ENCODE measurements at places on chromosomes 13 and 19. TPM values are rescaled to one million over a fixed set of nuclear protein-coding genes. Genes with fewer than 3 reads are reported as not detected.
A peak's percentile ranks its signal among the peaks of the same experiment; 100 is the strongest.

DNA sequence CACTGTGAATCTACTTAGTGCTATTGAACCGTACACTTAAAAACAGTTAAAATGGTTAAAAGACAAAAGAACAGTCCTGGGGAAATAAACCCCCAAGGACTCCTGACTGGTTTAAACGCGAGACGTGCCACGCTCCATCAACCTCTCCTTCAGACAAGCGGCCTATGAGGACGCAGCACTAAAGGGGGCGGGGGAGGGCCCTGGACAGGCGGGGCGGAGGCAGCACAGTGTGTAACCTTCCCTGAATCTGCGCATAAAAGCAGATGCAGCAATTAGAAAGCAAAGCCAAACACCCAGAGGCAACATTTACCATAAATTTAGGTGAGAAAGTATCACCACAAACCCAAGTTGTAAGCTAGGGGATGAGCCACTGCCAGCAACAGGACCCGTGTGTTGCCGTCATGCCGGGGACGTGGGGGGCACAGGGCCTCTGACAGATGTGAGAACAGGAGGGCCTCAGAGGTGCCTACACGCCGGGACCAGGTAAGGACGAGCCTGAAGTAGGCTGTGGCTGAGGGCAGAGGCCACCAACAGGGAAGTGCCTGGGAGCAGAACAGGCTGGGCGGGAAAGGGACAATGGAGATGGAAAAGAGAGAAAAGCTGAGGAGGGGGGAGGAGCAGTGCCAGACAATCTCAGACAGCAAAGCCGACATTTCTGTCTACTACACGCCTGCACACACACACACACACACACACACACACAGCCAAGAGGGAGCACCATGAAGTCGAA is 15.3 kb upstream of the ADPRHL1 start:
- H3K4me1 ChIP-seq, result no peaks in the 10 kb centered on the region
- H3K4me3 ChIP-seq, result no peak overlapping the region
- no peaks in the 10 kb centered on the region for H3K27me3 ChIP-seq
- H3K36me3 ChIP-seq, result peaks cover 26% of the 10 kb centered on the region
- DNase-seq, result no peak

GRCh38 chr13:97077341-97077740 is 83.1 kb upstream of the OXGR1 start:
- H3K4me3 ChIP-seq, result no peak overlapping the region
- H3K4me1 ChIP-seq, result no peaks in the 10 kb centered on the region
- no peak overlapping the region for H3K27ac ChIP-seq
- H3K36me3 ChIP-seq, result no peaks in the 10 kb centered on the region
- no peak for DNase-seq

DNA sequence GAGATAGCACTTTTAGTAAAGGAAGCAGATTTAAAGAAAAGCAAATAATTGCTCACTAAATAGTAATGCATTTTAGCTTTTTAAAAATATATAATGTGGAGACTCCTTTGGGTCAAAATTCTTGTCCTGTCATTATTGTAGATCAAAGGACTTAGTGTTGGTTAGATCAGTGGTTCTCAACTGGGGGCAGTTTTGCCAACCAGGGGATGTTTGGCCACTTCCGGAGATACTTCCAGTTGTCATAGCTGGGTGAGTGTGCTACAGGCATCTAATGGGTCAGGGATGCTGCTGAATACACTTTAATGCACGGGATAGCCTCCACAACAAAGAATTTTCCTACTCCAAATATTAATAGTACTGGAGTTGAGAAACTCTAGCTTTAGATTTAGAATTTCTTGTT is 126.8 kb downstream of the LMO7 start:
- H3K27ac ChIP-seq, result no peak overlapping the region
- H3K4me1 ChIP-seq, result peaks cover 2% of the 10 kb centered on the region
- H3K36me3 ChIP-seq, result no peaks in the 10 kb centered on the region
- H3K4me3 ChIP-seq, result no peak overlapping the region

GRCh38 chr13:40983725-40984667 is 35.1 kb downstream of the ELF1 start:
- H3K27me3 ChIP-seq, result no peaks in the 10 kb centered on the region
- no peaks in the 10 kb centered on the region for H3K36me3 ChIP-seq
- H3K27ac ChIP-seq, result peak overlapping the region; percentile 89
- DNase-seq, result no peak
- H3K4me1 ChIP-seq, result peaks cover 5% of the 10 kb centered on the region
- H3K4me3 ChIP-seq, result no peak overlapping the region

GRCh38 chr13:51341232-51341631 is 1.7 kb downstream of the SERPINE3 start:
- no peaks in the 10 kb centered on the region for H3K4me1 ChIP-seq
- DNase-seq, result no peak
- no peak overlapping the region for H3K4me3 ChIP-seq
- no peaks in the 10 kb centered on the region for H3K36me3 ChIP-seq

Gene ZSCAN4
- polyA plus RNA-seq, result not detected

Gene HOMER3
- polyA plus RNA-seq, result 79.2 TPM

DNA sequence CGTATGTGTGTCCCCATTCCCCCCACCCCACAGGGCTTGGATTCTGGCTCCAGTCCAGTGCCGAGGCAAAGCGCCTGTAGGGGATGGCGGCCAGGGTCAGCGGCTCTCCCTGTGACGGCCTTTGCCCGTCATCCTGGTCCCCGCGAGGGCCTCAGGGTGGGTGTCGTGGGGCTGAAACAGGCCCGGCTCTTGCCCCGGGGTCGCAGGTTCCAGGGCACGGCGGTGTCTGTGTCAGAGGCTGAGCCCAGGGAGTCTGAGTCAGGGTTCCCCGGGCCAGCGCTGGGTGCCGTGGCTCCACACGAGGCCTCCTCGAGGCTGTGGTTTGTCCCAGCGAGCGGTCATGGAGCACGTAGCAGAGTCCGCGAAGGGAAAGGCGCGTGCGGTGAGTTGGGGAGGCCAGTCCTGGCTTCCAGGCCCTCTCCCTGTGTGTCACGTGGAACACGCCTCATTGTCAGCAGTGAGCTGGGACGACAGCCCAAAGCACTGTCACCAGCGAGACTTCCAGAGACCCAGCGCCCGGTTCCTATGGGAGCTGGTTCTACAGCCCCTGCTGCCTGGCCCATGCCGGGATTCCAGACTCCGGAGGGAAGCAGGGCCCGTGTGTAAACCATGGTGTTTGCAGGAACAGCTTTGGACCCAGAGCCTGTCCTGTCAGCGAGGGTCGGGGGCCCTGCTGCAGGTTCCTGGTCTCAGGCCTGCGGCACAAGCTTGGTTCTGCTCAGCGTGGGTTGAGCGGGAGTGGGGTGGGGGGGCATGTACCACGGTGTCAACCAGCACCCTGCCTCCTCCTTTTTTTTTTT is 13.4 kb downstream of the NCLN start:
- peaks cover 50% of the 10 kb centered on the region for H3K36me3 ChIP-seq
- H3K4me1 ChIP-seq, result no peaks in the 10 kb centered on the region
- no peak overlapping the region for H3K27ac ChIP-seq

Gene CFD
- polyA plus RNA-seq, result 2.2 TPM

GRCh38 chr19:45922281-45922680 is 7.7 kb upstream of the NANOS2 start:
- no peaks in the 10 kb centered on the region for H3K4me1 ChIP-seq
- no peaks in the 10 kb centered on the region for H3K36me3 ChIP-seq
- H3K27me3 ChIP-seq, result peaks cover 17% of the 10 kb centered on the region
- DNase-seq, result no peak
- no peak overlapping the region for H3K27ac ChIP-seq

- no peaks in the 10 kb centered on the region for H3K4me1 ChIP-seq
- H3K4me3 ChIP-seq, result no peak overlapping the region
Observed at GRCh38 chr13:103395139-103395538, 328.9 kb upstream of the SLC10A2 start.

DNA sequence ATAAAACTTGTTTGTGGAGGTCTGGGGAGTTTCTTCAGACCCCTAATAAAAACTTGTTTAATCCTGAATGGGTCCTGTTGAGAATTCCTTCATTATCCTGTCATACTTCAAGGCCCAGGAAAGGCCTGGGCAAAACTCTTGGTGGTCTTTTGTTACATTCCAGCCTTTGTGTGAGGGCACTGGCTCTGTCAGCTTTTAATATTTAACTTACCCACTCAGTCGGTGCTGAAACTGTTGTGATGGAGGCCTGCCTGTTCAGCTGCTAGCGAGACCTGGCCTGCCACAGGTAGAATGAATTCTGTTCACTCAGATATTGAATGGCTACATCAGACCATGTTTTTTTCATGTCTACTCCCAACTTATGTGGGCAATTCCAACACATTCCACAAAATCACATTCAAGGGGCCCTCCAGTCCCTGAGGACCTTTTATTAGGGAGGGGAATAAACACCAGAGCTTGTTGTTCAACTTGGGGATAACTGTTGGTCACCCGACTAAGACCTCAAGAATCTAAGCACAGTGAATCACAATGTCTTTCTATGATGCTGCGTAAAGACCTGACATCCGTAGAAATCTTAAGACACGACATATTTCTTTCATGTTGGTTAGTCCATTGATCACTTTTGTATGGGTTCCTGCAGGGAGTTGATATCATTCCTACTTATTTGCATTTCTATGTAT is 12.5 kb downstream of the NLRP8 start:
- no peaks in the 10 kb centered on the region for H3K36me3 ChIP-seq
- H3K27me3 ChIP-seq, result no peaks in the 10 kb centered on the region
- no peaks in the 10 kb centered on the region for H3K4me1 ChIP-seq
- no peak overlapping the region for H3K27ac ChIP-seq
- no peak overlapping the region for H3K4me3 ChIP-seq
- DNase-seq, result no peak

Measured in muscle of leg (tissue), 16 donors.